ENCODE measurements at places on chromosomes 7 and 10. TPM values are rescaled to one million over a fixed set of nuclear protein-coding genes. Genes with fewer than 3 reads are reported as not detected.
A peak's percentile ranks its signal among the peaks of the same experiment; 100 is the strongest.

- no peaks in the 10 kb centered on the region for H3K27me3 ChIP-seq
- no peak overlapping the region for H3K4me3 ChIP-seq
- DNase-seq, result no peak
- H3K36me3 ChIP-seq, result peaks cover 35% of the 10 kb centered on the region
- H3K27ac ChIP-seq, result no peak overlapping the region
- peaks cover 12% of the 10 kb centered on the region for H3K4me1 ChIP-seq
Measured at GRCh38 chr7:35894721-35895120, 93.9 kb downstream of the SEPTIN7 start.

- H3K27ac ChIP-seq, result no peak overlapping the region
- no peaks in the 10 kb centered on the region for H3K36me3 ChIP-seq
- H3K27me3 ChIP-seq, result no peaks in the 10 kb centered on the region
- H3K4me1 ChIP-seq, result peaks cover under 1% of the 10 kb centered on the region
Measured at GRCh38 chr10:3574451-3574850, 210.6 kb downstream of the KLF6 start.

DNA sequence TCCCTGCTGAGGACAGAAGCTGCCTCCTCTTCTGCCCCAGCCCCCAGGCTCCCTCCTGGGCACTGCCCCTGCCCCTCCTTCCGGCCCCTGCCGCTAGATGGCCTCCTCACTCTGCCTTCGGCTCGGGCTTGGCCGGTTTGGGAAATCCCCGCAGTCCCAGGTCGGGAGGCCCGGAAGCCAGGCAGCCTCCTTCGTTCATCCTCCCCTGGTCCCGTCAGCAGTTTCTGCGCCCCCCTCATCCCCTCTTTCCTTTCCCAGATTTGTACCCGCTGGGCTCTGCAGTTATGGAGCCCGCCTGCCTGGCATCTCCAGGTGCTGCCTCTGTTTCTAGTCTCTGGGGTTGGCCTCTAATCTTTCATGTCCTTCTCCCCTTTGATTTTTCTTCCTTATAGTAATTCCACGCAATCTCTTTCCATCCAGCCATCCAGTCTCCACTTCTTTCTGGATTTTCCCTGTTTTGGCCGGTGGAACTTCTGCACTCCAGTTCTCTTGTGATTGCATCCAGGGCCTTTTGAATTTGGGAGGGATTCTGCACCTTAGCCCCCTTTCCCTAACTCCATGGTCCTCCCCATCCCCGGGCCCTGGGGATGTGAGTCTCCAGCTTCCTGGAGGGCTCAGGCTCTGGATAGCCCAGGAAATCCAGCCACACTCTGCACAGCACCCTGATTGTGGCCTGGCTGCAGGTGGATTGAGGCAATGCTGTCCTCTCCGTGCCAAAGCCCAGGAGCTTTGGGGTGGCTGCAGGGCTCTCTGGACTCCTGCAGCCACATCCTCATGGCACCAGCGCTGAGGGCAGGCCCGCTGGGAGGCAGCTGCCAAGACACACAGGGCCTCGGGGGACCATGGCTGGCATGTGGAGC lies 3.3 kb upstream of the SHH start:
- no peaks in the 10 kb centered on the region for H3K36me3 ChIP-seq
- DNase-seq, result peak; percentile 65
- no peak overlapping the region for H3K4me3 ChIP-seq
- H3K27ac ChIP-seq, result peak overlapping the region; percentile 9
- H3K27me3 ChIP-seq, result peaks cover 44% of the 10 kb centered on the region

ARHGAP22 gene
- total RNA-seq, result not detected

LIPM gene
- total RNA-seq, result not detected

Data from activated CD4-positive, alpha-beta T cell treated with anti-CD3 and anti-CD28 coated beads, Interleukin-2, amount 10 ng/mL, durations not matched to agents 7 days and 5 days (primary cell).